ENCODE measurements at places on chromosomes 7 and 10.

DNA sequence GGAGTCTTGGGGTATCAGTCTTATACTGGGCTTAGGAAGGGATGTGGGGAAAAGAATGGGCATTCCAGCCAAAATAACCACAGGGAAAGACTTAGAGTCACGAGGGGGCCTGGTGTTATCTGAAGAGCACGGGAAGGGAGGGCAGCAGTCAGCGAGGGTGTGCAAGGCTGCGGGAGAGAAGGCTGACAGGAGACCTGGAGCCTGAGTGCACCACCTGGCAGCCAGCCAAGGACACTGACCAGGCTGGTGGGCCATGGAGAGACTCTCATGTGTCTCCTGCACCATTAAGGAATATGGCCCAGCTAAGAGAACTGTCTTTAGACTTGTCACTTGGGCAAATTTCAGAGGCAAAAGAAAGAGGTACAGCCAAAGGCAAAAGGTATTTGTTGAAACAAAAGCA, 69.6 kb downstream of the PKD1L1 start:
- no peak for DNase-seq

DNA sequence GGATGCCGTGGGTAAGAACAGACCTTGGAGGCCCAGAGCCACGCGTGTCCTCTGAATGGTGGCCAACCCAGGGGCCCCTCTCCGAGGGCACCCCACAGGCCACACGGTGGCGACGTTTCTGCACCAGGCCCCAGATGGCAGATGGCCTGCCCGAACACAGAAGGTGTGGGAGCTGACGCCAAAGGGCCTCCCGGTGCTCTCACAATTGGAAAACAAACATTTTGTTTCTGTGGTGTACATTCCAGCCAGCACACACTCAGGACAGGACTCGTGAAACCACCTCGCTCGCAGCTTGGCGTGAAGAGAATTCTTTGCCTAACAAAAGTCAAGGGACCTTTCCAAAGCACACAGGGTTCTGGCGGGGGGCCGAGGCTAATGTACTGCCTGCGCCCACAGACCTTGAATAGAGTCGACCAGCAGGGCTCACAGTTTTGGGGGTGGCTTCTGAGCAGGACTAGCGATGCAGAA, 112.1 kb downstream of the FAM53B start:
- DNase-seq = no peak

GRCh38 chr7:133478591-133479135, 225.8 kb downstream of the EXOC4 start:
- no peak for DNase-seq

DNA sequence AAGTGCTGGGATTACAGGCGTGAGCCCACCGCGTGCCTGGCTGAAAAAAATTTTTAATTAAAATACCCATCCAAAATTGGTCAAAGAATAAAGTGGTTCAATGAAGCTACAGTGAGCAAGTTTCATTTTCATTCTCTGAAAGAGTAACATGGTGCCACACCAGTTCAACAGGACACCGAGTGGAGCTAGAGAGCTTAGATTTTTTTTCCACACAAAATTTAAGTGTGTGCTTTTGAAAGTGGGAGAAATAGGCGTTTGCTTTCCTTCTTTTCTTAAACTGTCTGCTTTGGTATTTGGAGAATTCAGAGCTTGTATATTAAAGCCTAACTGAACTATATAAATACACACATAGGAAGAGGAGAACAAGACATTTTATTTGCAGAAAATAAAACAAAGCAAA, 43.4 kb downstream of the BPGM start:
- DNase-seq = no peak
